ENCODE measurements at places on chromosomes 5 and 9. TPM values are rescaled to one million over a fixed set of nuclear protein-coding genes. Genes with fewer than 3 reads are reported as not detected.

Gene PDE6A
- total RNA-seq: 7.3 TPM

- DNase-seq: no peak
Observed at GRCh38 chr9:108443019-108443633, 412.7 kb downstream of the ACTL7B start.

Gene ARSI
- 0.41 TPM for total RNA-seq

- no peak for DNase-seq
Observed at GRCh38 chr5:39177631-39177964, 41.8 kb downstream of the FYB1 start.

GRCh38 chr5:74586856-74587255 is 53.7 kb downstream of the ENC1 start:
- DNase-seq: no peak

GRCh38 chr5:137933491-137933911 is 44.2 kb downstream of the PKD2L2 start:
- DNase-seq: no peak

DNA sequence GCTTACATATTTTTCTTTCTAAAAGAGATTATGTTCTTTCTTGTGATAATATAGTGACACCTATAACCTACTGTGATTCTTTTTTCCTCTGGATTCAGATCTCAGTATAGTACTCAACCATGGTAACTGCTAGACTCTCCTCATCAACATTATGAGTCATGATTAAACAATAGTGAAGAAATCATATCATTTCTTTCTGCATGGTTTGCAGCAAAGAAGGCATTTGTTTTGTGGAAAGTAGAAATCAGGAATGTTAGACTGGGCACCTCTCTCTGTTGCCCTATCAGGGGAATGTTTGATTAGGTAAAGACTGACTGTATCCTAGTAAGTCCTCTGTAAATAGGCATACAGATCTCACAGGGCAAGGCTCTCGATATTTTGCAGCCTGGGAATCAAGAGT is 25.6 kb upstream of the SMC2 start:
- no peak for DNase-seq

GRCh38 chr5:116428413-116428812 is 146.2 kb downstream of the SEMA6A start:
- DNase-seq: no peak

Gene TRIM7
- total RNA-seq: 3.9 TPM

Data from mucosa of descending colon (tissue), 3 donors.